ENCODE measurements at places on chromosomes 1 and 21.

GRCh38 chr1:33181921-33182341 lies at the start of gene TRIM62:
TSS of gene TRIM62 (minus strand) at chr1:33182043. CDS start at chr1:33181432, 611 bp downstream.
- DNase-seq, result peak; percentile 69

- DNase-seq, result no peak
These were observed 33.9 kb downstream of the CDK18 start for GRCh38 chr1:205538235-205538840.

- no peak for DNase-seq
These were observed 72.7 kb downstream of the AK5 start for GRCh38 chr1:77354536-77354935.

DNA sequence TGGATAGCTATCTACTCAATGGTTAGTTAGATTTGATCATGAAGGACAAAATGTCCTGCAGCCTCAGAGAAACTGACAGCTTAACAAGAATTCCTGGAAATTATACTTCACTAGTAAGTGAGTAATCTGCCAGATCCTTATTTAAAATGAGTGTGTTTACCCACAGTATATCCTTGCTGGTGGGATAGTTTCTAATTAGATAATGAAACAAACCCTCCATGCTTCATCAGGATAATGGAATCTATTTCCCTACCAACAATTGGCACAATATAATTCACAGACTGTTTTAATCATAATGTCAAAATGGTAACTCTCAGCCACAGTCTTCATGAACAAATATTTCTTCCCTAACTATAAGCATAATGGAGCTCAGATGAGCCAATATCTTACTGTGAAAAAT lies 239.4 kb upstream of the ST6GALNAC5 start:
- DNase-seq, result no peak

- DNase-seq, result no peak
These were observed 2206.0 kb downstream of the MRPL39 start for GRCh38 chr21:23401278-23401677.

DNA sequence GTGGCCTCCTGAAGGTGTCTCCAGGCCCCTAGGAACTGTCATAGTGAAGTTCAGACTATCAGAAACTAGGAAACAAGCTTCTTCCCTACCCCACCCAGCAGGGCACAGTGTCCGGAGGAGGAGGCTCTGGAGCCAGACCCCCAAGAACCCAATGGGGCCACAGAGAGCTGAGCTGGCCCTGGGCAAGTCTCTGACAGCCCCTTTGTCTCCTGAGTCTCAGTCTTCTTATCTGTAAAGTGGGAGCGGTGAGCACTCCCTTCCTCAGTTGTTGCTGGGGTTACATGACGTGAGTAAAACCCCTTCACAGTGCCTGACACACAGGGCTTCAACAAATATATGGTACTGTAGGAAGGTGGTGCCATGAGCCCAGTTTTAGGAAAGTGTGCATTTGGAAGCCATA lies 675.8 kb downstream of the MATN1 start:
- DNase-seq, result no peak

DNA sequence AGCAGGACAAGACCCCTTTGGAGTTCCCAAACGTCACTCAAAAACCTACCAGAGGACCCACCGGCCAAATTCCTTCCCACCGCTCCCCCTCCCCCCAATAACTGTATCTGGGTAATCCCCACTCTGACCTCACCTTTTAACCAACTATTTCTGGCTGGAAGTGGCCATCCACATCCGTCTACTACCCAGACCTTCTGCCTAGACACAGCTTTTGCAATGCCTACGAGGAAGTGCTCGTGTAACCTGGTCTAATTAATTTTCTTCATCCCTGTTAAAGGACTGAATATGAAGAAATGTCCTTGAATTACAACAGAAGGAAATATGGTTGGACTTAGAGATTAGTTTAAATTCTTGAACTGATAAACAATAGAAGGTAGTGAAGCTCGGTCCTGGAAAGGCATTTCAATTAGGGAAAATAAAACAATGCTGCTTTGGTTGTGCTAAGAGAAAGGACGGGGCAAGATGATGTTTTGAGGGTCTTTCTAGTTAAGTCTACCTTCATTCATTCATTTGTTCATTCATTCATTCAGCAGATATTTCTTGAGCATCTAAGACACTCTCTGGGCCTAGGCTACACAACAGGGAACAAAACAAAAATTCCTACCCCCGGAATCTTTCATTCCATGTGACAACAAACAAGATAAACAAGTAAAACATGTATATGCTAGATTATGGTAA lies 18.8 kb downstream of the AVPR1B start:
- DNase-seq, result no peak

GRCh38 chr21:17818186-17819113 lies 706 bp downstream of the C21orf91 start:
- peak; percentile 67 for DNase-seq

GRCh38 chr1:238789916-238790667 lies 596.3 kb upstream of the CHRM3 start:
- no peak for DNase-seq
